Endodermal cell (in vitro differentiated cells): ENCODE measurements at places on chromosomes 6 and 20. TPM values are rescaled to one million over a fixed set of nuclear protein-coding genes. Genes with fewer than 3 reads are reported as not detected.

DNA sequence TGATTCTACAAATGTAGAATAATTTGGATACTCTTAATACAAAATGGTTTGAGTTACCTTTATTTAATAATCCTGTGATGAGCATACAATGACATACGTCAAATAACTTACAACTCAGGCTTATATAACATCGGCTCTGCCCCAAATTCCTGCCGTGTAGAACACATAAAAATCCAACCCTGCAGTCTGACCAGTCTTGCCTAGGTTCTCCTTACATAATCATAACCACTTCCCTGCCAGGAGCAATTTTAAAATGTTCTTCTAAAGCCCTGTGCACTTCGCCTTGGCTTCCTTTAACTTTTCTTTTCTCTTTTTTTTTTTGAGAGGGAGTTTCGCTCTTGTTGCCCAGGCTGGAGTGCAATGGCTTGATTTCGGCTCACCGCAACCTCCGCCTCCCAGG lies 16.2 kb upstream of the IER3 start:
- H3K36me3 ChIP-seq, result no peaks in the 10 kb centered on the region
- peaks cover 11% of the 10 kb centered on the region for H3K4me1 ChIP-seq
- H3K27me3 ChIP-seq, result no peaks in the 10 kb centered on the region
- DNase-seq, result no peak

GRCh38 chr6:162726947-162727321 lies 632 bp downstream of the PRKN start:
- H3K4me3 ChIP-seq, result peak overlapping the region; percentile 80
- H3K27ac ChIP-seq, result no peak overlapping the region
- DNase-seq, result no peak
- no peaks in the 10 kb centered on the region for H3K4me1 ChIP-seq

- H3K36me3 ChIP-seq, result no peaks in the 10 kb centered on the region
- DNase-seq, result peak; percentile 97
- H3K4me3 ChIP-seq, result peak within 1 kb of the TSS; percentile 70
- no peaks in the 10 kb centered on the region for H3K4me1 ChIP-seq
- H3K27me3 ChIP-seq, result peaks cover 37% of the 10 kb centered on the region
- H3K27ac ChIP-seq, result no peak within 1 kb of the TSS
Measured at GRCh38 chr6:154039231-154039842, at the start of gene OPRM1. Gene OPRM1, plus strand, starts transcription at chr6:154039240. Its CDS starts 305 bp downstream, at chr6:154039545.

DNA sequence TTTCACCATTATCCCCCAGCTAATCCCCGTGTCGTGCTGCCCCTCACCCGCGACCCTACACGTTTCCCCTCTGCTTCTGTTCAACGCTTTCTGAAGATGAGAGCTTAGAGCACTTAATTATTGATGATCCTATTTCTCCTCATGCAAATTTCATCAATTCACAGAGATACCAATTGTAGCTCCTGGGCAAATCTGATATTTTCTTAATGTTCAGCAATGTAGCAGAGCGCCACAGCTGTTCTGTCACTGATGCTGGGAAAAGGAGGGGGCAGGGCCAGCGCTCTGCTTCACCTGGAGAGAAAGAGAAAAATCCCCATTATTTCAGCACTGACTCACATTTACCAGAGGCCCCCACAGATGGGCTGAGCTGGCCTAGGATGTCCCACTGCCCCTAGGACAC lies 121.2 kb downstream of the TTLL2 start:
- H3K27me3 ChIP-seq, result no peaks in the 10 kb centered on the region
- peaks cover 5% of the 10 kb centered on the region for H3K4me1 ChIP-seq
- DNase-seq, result no peak
- no peaks in the 10 kb centered on the region for H3K36me3 ChIP-seq
- H3K4me3 ChIP-seq, result no peak overlapping the region

DNA sequence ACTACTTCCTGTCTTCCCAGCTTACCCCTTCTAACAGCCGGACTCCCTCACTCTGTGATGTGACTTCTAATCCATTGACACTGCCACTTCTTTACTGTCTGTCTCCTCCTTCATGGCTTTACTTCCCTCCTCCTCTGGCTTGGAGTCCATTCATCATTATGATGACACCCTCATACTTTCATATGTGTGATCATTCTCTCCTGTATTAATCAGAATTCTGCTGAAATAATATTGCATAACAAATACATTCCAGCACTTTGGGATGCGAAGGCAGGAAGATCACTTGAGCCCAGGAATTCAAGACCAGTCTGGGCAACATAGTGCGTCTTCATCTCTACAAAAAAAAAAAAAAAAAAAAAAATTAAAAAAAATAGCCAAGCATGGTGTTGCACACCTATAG lies 147.9 kb upstream of the BTBD3 start:
- H3K27ac ChIP-seq, result no peak overlapping the region
- no peaks in the 10 kb centered on the region for H3K4me1 ChIP-seq
- no peak for DNase-seq
- no peak overlapping the region for H3K4me3 ChIP-seq

DNA sequence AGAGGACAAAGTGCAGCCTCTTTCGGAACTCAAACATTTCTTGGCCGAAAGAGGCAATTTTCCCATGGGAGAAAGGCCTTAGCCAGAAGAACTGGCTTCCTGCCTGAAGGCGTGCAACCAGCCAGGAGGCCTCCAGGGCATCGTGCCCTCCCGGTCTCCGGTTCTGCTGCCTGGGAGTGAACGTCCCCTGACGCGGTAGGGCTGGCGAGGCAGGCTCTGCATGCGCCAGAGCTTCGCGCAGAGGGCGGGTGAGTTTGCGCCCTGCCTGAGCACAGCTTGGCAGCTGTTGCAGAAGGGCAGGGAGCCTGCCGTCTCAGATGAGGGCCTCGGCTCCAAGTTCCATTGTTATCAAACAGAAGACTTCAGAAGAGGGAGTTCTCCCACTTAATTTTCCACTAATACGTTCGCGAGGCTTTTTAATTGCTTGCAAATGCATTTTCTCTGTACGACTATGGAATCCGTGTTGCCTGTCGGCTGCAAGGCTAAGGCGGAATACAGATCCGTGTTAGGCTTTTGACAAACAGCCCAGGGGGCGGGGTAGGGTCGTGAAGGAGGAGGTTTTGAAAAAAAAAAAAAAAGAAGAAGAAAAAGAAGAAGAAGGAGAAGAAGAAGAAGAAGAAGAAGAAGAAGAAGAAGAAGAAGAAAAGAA lies 5.5 kb upstream of the TFAP2D start:
- H3K27ac ChIP-seq, result no peak overlapping the region
- no peaks in the 10 kb centered on the region for H3K36me3 ChIP-seq
- H3K4me1 ChIP-seq, result no peaks in the 10 kb centered on the region
- peaks cover 94% of the 10 kb centered on the region for H3K27me3 ChIP-seq
- no peak overlapping the region for H3K4me3 ChIP-seq
- DNase-seq, result peak; percentile 81

DNA sequence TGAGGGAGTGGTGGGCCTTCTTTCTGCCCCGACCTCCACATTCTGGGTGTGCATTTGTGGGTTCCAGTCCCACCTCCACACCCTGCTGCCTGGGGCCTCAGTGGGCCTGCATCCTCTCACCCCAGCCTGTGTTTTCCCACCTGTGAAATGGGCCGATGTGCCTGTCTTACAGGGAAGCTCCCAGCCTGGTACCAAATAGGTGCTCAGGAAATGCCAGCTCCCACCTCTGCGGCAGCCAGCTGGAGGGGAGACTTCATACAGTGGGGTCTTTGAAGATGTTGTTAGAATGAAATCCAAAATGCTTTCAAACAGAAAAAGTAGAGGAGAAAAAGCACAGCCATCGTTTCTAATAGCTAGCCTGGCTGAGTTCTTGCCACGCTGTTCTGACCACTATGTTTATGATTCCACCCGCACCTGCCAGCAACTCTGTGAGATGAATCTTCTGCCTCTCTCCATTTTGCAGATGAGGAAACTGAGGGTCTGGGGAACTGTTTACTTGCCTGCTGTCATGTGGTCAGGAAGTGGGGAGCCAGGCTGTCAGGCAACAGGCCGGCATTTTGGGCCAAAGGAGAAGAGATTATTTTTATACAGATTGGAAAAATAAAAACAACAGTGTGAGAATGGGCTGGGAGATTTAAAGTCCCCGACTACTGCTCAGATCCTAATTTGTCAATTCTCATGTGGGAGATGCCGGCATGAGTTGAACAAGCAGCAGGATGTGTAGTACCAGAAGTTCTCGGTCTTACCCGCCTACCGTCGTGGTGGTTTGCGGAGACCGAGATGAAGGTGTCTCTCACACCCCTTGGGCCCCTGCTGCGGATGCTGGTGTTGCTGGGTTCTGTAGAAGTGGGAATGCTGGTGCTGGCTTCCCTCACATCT lies 4.6 kb downstream of the TMEM181 start:
- H3K27ac ChIP-seq, result no peak overlapping the region
- no peaks in the 10 kb centered on the region for H3K27me3 ChIP-seq
- peaks cover 2% of the 10 kb centered on the region for H3K4me1 ChIP-seq
- H3K4me3 ChIP-seq, result no peak overlapping the region
- no peak for DNase-seq
- H3K36me3 ChIP-seq, result no peaks in the 10 kb centered on the region

GRCh38 chr20:24407151-24407550 lies 62.3 kb upstream of the SYNDIG1 start:
- H3K27me3 ChIP-seq, result no peaks in the 10 kb centered on the region
- H3K36me3 ChIP-seq, result no peaks in the 10 kb centered on the region
- no peak overlapping the region for H3K4me3 ChIP-seq
- H3K27ac ChIP-seq, result no peak overlapping the region
- DNase-seq, result no peak

DNA sequence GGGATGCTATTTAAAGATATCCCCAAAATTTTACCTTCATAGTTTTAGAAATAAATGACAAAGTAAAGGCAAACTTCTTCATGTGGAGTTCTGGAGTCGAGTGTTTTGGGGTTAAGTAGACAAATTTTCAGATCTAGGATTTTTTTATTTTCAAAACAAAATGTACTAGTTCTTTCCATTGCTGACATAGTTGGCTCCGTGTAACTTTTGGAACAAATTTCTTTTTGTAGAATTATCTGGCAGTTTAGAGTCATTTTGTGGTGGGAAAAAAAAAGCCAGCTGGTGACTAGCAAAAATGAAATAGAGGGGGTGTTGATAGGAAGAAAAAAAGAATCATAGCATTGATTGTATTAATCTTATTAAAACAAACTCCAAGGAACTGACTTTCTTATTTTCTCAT lies 131.6 kb upstream of the TCF21 start:
- DNase-seq, result no peak
- no peak overlapping the region for H3K27ac ChIP-seq
- H3K4me1 ChIP-seq, result no peaks in the 10 kb centered on the region
- H3K4me3 ChIP-seq, result no peak overlapping the region
- H3K36me3 ChIP-seq, result no peaks in the 10 kb centered on the region

DNA sequence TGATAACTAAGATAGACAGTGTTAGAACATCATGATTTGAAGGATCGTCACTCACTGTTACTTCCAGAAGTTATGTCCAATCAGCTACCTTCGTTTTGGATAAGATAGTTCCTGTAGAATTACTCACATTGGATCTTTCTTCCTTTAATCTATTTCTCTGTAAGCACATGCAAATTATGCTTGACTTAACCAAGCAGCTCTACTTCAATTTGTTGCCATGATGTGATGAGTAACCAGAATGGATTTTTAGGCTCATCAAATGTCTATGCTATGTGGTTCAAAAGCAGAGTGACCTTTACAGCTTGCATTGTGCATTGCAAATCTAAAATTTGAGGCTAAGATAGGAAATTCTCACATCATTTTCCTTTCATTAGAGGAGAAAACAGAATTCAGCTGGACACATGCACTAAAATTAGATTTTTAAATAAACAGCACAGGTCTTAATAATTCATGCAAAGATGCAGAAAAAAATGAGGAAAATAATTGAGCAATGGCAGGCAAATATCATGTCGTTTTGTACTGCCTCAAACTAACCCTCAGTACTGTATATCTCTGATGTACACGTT lies 76.7 kb upstream of the ZFP64 start:
- H3K27me3 ChIP-seq, result no peaks in the 10 kb centered on the region
- no peak overlapping the region for H3K4me3 ChIP-seq
- no peak for DNase-seq

- H3K4me1 ChIP-seq, result peaks cover 3% of the 10 kb centered on the region
- DNase-seq, result no peak
- H3K27me3 ChIP-seq, result no peaks in the 10 kb centered on the region
Measured at GRCh38 chr20:20706285-20706684, 6.2 kb downstream of the RALGAPA2 start.

GRCh38 chr6:5665667-5666066 lies 341.1 kb downstream of the NRN1 start:
- no peaks in the 10 kb centered on the region for H3K36me3 ChIP-seq
- no peak overlapping the region for H3K4me3 ChIP-seq
- no peaks in the 10 kb centered on the region for H3K27me3 ChIP-seq
- no peak for DNase-seq

GRCh38 chr20:32675223-32675975 lies 1.7 kb upstream of the C20orf203 start:
- H3K4me3 ChIP-seq, result no peak overlapping the region
- H3K4me1 ChIP-seq, result peaks cover 4% of the 10 kb centered on the region
- H3K27me3 ChIP-seq, result no peaks in the 10 kb centered on the region

GRCh38 chr6:75124983-75125382 lies 80.9 kb downstream of the COL12A1 start:
- no peak for DNase-seq
- H3K4me3 ChIP-seq, result no peak overlapping the region
- H3K27ac ChIP-seq, result no peak overlapping the region
- H3K27me3 ChIP-seq, result no peaks in the 10 kb centered on the region
- H3K36me3 ChIP-seq, result no peaks in the 10 kb centered on the region

GRCh38 chr20:48799328-48800105 lies 28.3 kb downstream of the PREX1 start:
- no peaks in the 10 kb centered on the region for H3K36me3 ChIP-seq
- no peaks in the 10 kb centered on the region for H3K27me3 ChIP-seq
- H3K27ac ChIP-seq, result peak overlapping the region; percentile 57

- H3K27ac ChIP-seq, result peak overlapping the region; percentile 74
- peaks cover 17% of the 10 kb centered on the region for H3K4me1 ChIP-seq
- peak overlapping the region; percentile 30 for H3K4me3 ChIP-seq
- H3K36me3 ChIP-seq, result peaks cover 29% of the 10 kb centered on the region
- no peak for DNase-seq
Measured at GRCh38 chr6:169618526-169619490, 83.0 kb downstream of the WDR27 start.

- H3K27me3 ChIP-seq, result no peaks in the 10 kb centered on the region
- H3K27ac ChIP-seq, result no peak overlapping the region
- DNase-seq, result no peak
- no peak overlapping the region for H3K4me3 ChIP-seq
Measured at GRCh38 chr6:94196891-94197290, 777.5 kb upstream of the EPHA7 start.

DNA sequence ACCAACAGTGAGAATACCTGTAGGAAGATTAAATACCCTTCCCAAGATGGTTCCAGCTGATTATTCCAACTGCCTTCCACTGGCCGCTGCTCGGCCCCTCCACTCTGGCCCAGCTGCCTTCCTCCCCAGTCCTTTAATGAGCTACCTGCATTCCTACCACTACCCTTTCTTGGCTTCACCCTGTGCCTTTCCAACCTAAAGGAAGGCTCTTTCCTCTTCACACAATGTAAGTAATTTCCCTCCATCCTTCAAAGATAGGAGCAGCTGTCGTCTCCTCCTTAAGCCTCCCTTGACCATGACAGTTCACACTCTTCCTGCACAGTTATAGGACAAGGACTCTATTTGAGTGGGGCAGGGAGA lies 16.2 kb upstream of the SNX9 start:
- H3K27me3 ChIP-seq, result no peaks in the 10 kb centered on the region
- DNase-seq, result peak; percentile 50
- H3K27ac ChIP-seq, result no peak overlapping the region
- H3K36me3 ChIP-seq, result no peaks in the 10 kb centered on the region
- no peak overlapping the region for H3K4me3 ChIP-seq

Gene BHLHE23
- total RNA-seq, result not detected in 3 replicates

Gene MCCD1
- not detected in 3 replicates for total RNA-seq

Gene HRH3
- 0.16 TPM in 1 of 3 replicates, not detected in the others for total RNA-seq

Gene EEF1A2
- 12.1 to 17.3 TPM (median 14.9 TPM) in 3 replicates for total RNA-seq

Gene RSPH4A
- total RNA-seq, result 0.52 to 1.2 TPM (median 1.1 TPM) in 3 replicates

Gene PKIB
- total RNA-seq, result 37.4 to 47.2 TPM (median 46.0 TPM) in 3 replicates

Gene HSPA1A
- 61.3 and 62.6 TPM in 2 replicates for total RNA-seq

Gene C6orf15
- total RNA-seq, result not detected in 2 replicates

Gene HLA-E
- 29.0 and 31.7 TPM in 2 replicates for total RNA-seq
